ENCODE measurements at places on chromosomes 16 and 17.

GRCh38 chr16:87583453-87584131 is 18.7 kb upstream of the JPH3 start:
- no peak for DNase-seq

GRCh38 chr17:44112284-44113280 is 10.9 kb downstream of the HDAC5 start:
- DNase-seq, result no peak

GRCh38 chr17:64315032-64315490 is 52.0 kb upstream of the TEX2 start:
- DNase-seq, result no peak

- DNase-seq, result no peak
Observed at GRCh38 chr16:14420721-14421488, 209.2 kb downstream of the PARN start.

DNA sequence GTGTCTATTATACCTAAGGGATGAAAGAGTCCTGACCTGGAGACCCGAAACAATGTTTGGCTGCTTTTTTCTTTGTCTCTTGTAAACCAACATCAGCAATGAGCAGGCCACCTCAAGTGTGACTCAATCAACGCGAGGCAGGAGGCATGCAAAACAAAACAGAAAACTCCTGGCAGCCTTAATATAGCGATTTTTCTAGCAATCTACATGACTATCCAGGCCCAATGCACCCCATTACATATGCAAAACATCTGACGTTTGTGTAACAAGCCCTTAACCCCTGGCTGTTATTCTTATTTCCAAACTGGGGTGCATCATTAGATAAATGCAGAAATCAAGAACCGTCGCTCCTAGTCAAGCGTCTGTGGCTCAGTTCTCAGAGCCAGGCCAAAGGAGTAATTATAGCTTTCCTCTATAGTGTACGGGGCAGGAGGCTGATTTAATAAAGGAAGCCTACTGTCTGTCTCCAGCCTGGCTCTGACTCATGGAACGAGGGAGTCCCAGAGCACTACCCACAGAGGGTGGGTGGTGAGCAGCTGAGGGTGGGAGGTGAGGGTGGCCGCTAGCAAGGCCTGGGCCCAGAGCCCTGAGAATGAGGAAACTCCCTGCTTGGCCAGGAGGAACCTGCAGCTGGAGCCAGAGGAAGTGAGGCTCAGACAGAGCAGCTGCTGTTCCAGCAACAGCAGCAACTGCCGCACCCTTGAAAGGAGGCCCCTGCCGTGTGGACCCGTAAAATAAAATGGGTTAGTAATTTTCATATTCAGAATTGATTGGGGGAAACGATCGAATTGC is 43.9 kb downstream of the CHD9 start:
- peak; percentile 47 for DNase-seq

DNA sequence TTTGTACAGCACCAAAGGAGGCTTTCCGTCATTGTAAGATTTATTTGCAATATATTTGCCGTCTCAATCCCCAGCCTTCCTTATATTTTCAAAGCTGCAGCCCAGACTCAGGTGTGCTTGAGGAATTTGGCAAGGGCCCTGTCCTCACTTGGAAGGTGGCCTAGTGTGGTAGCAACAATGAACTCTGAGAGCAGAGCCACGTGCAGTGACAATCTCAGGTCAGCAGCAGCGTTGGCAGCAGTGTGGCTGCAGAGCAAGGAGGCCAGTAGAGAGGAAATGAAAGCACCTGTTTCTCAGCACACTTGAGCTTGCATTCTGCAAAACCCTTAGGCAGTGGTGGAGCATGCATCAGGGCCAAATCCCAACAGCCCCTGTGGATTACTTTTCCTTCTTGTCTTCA is 613.5 kb downstream of the RBFOX1 start:
- DNase-seq, result no peak

GRCh38 chr17:38460082-38460715 is 31.9 kb downstream of the ARHGAP23 start:
- no peak for DNase-seq

GRCh38 chr17:43784068-43784467 is 3.8 kb downstream of the CFAP97D1 start:
- DNase-seq, result no peak

- peak; percentile 66 for DNase-seq
Observed at GRCh38 chr17:82021107-82021899, 1.4 kb downstream of the CENPX start.
